ENCODE measurements at places on chromosomes 11 and 22. TPM values are rescaled to one million over a fixed set of nuclear protein-coding genes. Genes with fewer than 3 reads are reported as not detected.

DNA sequence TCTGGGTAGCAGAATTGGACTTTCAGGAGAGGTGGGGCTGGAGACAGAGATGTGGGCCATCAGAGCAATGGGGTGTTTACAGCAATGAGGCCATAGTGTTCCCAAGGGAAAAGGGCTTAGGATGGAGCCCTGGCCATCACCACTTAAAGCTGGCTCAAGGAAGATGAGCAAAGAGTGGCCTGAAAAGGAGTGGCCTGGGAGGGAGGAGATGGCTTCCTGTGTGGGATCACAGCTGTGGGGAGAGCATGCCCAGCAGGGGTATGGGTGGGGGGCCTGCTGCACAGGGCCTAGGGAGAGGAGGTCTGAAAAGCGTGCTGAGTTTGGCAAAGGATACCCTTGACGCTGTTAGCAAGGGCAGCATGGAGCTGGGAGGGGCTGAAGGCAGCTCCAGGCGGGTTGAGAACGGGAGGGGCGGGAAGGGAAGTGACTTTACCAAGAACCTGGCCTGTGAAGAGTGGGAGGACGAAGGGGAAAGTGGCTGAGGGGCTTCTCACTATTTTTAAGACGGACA is 13.9 kb downstream of the LRRC32 start:
- no peak for DNase-seq

Gene ATF4
- 814 TPM for total RNA-seq

DNA sequence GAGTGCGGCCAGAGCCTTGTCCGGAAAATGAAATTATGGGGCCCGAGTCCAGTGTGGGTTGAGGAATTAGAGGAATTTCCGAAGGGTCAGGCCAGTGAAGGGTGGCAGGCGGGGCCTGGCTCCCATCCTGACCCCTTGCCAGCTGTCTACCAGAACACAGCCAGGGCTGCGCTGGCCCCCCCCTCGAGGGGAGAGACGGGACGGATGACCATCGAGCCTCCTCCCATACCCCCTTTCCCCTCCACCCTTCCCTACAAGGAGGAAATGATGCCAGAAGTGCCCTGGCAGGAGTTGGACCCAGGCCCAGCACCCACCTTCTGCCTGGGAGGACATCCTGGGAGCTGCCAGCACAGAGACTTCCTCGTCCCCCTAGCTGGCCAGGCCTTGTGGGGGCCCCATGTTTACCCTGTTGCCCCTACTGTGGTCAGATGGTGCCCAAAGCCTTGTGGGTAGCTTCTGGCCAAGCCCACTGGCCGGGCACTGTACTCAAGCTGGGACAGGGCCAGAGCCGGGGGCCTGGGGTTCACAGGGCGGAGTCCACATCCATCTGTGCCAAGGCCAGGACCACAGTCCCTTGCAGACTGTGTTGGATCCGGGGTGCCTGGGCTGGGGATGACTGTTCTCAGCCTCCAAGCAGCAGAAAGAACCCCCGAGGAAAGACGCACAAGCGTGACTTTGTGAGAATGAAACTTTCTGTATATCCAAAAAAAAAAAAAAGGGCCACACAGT is 20.8 kb downstream of the ARVCF start:
- no peak for DNase-seq

DNA sequence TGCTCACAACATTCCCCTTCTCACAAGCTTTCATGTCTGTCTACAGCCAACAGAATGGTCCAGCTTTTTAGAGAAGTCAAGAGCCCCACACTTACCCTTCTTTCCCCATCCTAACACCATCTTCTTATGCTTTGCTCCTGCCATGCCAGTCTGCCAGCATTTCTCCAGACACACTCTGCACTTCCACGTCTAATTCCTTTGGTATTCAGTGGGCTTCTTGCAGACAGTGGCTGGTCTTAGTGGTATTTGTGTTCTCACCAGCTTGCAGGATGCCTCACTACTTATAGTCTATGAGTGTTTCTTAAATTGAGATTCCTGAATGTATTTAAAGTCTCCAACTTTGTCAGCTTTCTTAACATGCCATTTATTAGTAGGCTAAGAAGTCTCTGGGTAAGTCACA is 154.4 kb downstream of the BBOX1 start:
- DNase-seq = no peak

Measured in activated naive CD8-positive, alpha-beta T cell treated with anti-CD3 and anti-CD28 coated beads for 36 hours (primary cell).